ENCODE measurements at places on chromosomes 1 and 21. TPM values are rescaled to one million over a fixed set of nuclear protein-coding genes. Genes with fewer than 3 reads are reported as not detected.

KCNE1 gene
- total RNA-seq = not detected

LHX8 gene
- total RNA-seq = 1.1 TPM

OR2G6 gene
- not detected for total RNA-seq

CSF3R gene
- total RNA-seq = not detected

RNU1-3 gene
- total RNA-seq = not detected
